ENCODE measurements at places on chromosomes 6 and 20. TPM values are rescaled to one million over a fixed set of nuclear protein-coding genes. Genes with fewer than 3 reads are reported as not detected.

Gene KCNQ5
- 0.09 TPM for total RNA-seq

Gene BANF2
- total RNA-seq, result not detected

Gene FAM217A
- not detected for total RNA-seq

DNA sequence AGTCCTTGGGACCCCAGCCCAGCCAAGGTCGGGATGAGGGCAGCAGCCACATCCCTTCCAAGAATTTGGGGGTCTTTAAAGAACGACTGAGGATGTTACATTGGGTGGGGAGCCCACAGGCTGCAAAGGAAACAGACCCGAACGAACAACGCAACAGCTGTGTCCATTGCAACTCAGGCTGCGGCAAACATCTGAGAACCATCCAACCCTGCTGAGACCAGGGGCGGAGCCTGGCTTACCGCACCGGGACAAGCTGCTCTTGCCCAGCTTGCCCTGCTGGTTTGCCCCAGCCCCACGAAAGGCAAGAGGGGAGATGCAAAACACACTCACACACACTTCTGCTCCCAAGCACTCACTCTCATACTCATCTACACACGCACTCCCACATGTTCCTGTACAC is 21.5 kb upstream of the TAF4 start:
- H3K36me3 ChIP-seq, result no peaks in the 10 kb centered on the region
- peak; percentile 24 for DNase-seq

DNA sequence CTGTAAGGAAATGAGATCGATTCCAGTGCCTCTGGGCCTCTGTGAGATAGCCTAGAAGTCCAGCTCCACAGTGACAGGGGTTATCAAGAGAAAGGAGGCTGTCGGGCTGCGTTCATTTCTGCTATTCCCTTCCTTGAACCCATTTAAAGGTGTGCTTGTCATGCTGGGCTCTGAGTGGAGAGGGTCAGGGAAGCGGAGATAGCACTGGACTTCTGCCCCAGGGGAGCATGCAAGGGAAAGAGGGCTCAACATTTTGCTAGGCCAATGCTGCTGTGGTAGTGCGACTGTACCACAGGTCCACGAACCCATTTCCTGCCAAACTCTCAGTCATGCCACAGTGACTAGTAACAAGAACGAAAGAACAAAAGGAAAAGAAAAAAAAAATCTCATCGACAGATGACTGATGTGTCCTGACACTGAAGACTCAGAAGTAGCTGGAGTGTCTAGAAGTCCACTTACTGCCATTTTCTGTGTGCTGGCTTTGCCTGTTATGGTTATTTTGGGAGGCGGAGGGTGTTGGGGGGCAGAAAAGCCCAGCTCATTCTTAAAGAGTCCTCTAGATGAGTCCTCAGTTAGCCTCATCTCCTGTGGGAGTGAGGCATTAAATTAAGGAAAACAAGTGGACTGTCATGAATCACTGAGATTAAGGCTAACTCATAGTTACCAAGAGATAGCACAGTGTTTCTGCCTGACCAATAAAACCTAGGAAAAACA is 8.1 kb downstream of the NEDD9 start:
- peaks cover 10% of the 10 kb centered on the region for H3K4me1 ChIP-seq
- H3K27me3 ChIP-seq, result no peaks in the 10 kb centered on the region
- no peak for DNase-seq
- H3K4me3 ChIP-seq, result no peak overlapping the region
- H3K27ac ChIP-seq, result no peak overlapping the region
- no peaks in the 10 kb centered on the region for H3K36me3 ChIP-seq

DNA sequence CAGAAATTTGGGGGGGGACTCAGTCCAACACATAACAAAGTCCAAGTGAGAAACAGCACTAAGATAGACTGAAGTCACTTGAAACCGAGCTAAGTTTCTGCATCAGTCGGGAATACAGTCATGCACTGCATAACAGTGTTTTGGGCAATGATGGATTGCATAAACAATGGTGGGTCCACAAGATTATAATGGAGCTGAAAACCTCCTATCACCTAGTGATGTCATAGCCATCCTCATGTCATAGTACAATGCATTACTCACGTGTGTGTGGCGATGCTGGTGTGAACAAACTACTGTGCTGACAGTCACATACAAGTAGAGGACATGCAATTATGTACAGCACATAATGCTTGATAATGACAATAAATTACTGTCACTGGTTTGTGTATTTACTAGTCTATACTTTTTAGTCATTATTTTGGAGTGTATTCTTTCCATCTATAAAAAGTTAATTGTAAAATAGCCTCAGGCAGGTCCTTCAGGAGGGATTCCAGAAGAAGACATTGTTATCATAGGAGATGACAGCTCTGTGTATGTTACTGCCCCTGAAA is 154.5 kb upstream of the ECI2 start:
- no peak for DNase-seq
- H3K4me1 ChIP-seq, result peaks cover 27% of the 10 kb centered on the region
- no peak overlapping the region for H3K4me3 ChIP-seq
- no peaks in the 10 kb centered on the region for H3K27me3 ChIP-seq

GRCh38 chr6:12092762-12093161 is 80.7 kb downstream of the HIVEP1 start:
- peaks cover 4% of the 10 kb centered on the region for H3K4me1 ChIP-seq
- DNase-seq, result no peak
- no peaks in the 10 kb centered on the region for H3K27me3 ChIP-seq

DNA sequence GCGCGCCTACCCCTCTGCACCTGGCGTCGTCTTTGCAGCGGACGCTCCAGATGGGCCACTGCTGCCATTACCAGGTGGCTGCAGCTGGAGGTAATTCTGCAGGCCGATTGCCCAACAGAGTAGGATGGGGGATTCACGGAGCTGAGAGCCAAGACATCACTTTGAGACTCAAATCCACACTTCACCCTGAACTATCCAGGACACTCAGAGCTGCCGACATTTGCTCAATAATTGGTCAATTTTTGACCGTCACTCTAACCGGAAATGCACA is 694.9 kb upstream of the FLRT3 start:
- H3K4me3 ChIP-seq, result no peak overlapping the region
- H3K4me1 ChIP-seq, result no peaks in the 10 kb centered on the region
- no peak for DNase-seq
- H3K27ac ChIP-seq, result no peak overlapping the region
- no peaks in the 10 kb centered on the region for H3K27me3 ChIP-seq

DNA sequence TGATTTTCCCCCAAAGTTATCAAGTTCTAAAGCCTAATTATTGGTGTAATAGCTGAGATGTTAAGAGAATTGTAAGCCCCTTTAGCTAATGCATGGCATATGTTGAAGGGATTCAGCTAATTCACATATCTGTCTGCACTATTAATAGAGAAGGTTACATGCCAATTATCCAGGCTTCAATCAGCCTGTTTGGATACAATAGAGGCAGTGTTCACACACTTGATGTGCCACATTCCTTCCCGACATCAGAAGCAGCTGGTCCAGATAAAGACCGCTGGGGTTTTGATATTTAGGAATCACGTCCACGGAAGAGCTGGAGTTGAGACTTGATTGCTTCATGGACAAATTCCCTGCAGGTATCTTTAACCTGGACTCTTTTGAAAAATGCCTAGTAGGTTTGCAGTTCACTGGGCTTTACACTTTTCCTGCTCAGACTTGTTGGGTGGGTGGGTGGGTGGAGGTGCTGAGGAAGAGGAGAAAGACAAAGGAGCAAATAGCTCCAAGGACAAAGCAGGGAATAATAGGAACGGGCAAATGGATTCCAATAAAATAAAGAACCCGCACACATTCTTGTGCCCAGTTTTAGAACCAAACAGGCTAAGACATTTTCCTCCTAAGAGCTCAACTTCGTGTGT is 142.6 kb upstream of the ZNF217 start:
- no peaks in the 10 kb centered on the region for H3K27me3 ChIP-seq
- peak overlapping the region; percentile 31 for H3K4me3 ChIP-seq
- peak overlapping the region; percentile 50 for H3K27ac ChIP-seq

- H3K4me1 ChIP-seq, result peaks cover 6% of the 10 kb centered on the region
- no peaks in the 10 kb centered on the region for H3K27me3 ChIP-seq
- no peak overlapping the region for H3K27ac ChIP-seq
- no peak overlapping the region for H3K4me3 ChIP-seq
- H3K36me3 ChIP-seq, result no peaks in the 10 kb centered on the region
Measured at GRCh38 chr20:47940101-47940813, 155.0 kb upstream of the SULF2 start.

DNA sequence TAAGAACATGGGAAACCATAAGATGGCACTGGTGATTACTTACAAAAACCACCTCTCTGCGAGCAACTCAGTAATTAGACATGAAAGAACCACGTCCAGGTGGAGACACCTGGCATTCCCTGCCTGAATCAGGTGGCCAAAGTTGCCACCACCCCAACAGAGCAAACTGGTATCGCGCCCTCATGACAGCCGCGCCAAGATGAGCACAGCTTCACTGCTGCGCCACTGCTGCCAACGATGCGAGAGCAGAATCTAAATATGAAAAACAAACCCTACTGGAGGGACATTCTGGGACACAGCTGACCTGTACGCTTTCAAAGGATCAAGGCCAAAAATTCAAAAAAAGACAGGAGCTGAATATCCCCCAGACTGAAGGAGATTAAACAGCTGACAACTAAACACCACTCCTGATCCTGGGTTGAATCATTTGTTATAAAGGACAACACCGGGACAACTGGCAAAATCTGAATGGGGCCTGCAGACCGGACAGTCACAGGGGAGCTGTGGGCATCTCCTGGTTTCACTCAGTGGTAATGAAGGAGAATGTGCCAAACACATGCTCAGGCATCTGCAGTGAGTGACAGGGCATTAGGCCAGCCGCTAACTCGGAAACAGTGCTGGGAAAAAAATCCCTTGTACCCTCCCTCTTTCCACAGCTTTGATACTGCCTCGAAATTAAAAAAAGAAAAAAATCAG is 17.4 kb downstream of the CST7 start:
- no peak overlapping the region for H3K27ac ChIP-seq
- H3K4me3 ChIP-seq, result no peak overlapping the region
- DNase-seq, result no peak
- no peaks in the 10 kb centered on the region for H3K36me3 ChIP-seq
- H3K4me1 ChIP-seq, result no peaks in the 10 kb centered on the region

DNA sequence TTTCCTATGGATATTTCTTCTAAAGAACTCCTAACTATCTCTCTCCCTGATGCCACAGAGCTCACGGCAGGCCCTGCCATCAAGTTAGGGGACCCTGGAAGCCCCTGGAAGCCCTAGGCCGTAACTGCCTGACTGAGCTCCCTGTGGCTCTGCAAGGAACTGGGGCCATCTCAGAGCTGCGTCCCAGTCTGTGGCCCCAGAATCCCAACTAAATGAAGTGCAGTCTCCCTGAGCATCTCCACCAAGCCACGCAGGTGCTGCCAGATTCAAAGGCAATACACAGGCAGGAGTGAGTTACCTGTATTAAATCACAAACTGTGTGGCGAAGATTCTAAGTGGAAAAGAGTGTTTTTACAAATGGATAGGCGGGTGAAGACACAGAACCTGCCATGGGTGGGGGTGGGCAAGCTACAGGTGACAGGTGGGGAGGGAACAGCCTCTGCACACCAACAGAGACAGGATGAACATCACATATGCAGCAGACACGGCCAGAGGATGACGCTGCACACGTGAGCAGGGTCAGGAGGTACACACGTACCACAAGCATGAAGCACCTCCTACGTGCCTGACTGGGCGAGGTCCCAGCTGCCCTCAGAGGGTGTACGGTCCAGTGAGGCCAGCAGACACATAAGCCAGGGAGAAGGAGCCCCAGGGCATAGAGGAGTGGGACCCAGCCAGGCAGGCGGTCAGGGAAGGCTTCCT is 358.5 kb downstream of the ZFAND3 start:
- no peaks in the 10 kb centered on the region for H3K36me3 ChIP-seq
- H3K27ac ChIP-seq, result no peak overlapping the region
- DNase-seq, result no peak
- peaks cover 16% of the 10 kb centered on the region for H3K4me1 ChIP-seq
- no peak overlapping the region for H3K4me3 ChIP-seq
